ENCODE measurements at places on chromosomes 2 and 18.

DNA sequence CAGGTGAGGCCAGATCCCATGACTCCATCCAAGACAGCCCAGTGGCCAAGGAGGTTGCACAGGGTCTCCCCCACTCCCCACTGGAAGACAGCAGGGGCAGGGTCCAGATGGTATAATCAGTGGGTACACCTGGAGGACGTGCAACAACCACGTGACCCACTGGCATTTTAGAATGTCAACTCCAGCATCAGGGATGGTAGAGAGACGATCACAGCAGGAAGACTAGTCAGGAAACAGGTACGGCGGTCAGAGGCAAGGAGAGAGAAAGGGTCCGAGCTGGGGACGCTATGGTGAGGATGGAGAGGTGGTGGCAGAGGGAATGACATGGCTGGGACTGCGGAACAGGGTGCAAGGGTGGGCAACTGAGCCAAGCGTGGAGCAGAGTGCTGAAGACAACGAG is 23.0 kb downstream of the SERTAD2 start:
- DNase-seq, result no peak

- DNase-seq, result peak; percentile 44
Measured at GRCh38 chr2:131493199-131493968, 1.2 kb upstream of the MZT2A start.

DNA sequence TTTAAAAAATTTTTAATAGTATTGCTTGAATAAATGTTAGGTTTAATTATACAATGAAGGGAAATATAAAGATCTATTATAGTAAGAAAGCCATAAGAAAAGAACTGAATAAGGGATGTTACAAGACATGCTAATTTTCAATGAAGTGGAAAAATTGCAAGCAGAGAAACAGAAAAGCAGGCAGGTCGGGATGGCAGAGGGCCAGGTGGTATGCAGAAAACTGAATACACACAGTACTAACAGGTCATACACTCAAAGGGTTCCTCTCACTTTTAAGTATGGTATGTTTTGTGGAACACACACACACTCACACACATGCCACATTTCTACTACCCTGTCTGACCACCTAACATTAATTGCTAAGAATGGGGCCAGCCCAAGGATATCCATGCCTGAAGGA is 76.7 kb upstream of the DTNA start:
- no peak for DNase-seq

DNA sequence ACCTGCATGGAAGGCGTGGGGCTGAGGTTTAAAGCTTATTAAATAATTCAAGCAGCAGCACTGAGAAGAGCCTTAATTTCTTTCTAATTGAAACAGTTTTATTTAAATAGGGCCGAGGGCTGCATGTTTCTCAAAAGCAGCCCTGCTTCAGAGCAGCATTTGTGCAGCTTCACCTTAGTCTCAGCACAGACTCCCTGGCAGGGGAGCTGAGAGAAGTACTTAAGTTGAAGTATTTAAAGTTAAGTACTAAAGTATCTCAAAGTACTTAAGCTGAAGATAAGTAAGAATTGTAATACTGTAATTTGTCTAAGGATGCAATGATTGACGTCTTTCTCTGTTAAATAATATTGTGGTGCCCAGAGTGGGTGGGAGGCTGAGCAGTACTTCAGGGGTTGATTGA is 31.4 kb downstream of the IMPA2 start:
- DNase-seq, result no peak

DNA sequence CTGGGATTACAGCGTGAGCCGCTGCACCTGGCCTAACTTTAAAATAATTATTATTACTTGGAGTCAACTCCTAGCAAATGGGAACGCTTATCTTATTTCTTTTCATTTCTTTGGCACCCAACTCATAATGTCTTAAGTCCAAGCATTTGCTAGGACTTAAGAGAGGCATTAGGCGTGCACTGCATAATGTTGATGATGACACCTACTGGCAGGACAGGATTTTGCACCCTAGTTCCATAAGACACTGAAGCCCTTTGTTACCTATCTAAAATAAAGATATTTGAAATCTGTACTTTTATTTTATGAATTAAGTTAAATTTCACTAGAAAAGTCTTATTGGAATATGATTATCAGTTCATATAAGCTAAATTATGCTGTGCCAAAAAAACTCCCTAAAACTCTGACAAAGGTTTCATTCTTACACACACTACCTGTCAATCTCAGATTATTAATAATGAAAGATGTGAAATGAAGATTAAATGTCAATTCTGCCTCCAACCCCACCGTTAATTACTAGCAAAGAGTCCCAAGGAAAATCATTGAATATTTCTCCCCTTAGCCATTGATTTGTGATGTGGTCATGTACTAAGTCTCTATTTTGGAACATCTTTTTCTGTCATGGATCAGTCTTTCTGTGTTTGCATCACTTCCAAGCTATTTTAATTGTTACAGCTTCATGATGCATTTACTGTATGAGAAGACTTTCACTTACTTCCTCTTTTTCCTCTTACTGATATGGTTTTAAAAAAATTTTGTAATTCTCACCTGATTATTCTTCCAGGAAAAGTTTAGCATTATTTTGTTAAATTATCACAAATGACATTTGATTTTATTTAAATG is 12.7 kb upstream of the CDH2 start:
- DNase-seq, result no peak
